ENCODE measurements at places on chromosomes 16 and 17. TPM values are rescaled to one million over a fixed set of nuclear protein-coding genes. Genes with fewer than 3 reads are reported as not detected.

ELOB gene
- total RNA-seq, result 361 TPM

DNASE1L2 gene
- 0.32 TPM for total RNA-seq

ENPP7 gene
- not detected for total RNA-seq

SGSH gene
- total RNA-seq, result 31.3 TPM

WNT9B gene
- not detected for total RNA-seq

ESRP2 gene
- 0.16 TPM for total RNA-seq

SPATA22 gene
- total RNA-seq, result not detected

QRICH2 gene
- total RNA-seq, result 3.1 TPM

ATXN1L gene
- 22.3 TPM for total RNA-seq
